ENCODE measurements at places on chromosomes 2 and 18.

- DNase-seq: no peak
Observed at GRCh38 chr2:33510586-33510968, 34.1 kb downstream of the RASGRP3 start.

DNA sequence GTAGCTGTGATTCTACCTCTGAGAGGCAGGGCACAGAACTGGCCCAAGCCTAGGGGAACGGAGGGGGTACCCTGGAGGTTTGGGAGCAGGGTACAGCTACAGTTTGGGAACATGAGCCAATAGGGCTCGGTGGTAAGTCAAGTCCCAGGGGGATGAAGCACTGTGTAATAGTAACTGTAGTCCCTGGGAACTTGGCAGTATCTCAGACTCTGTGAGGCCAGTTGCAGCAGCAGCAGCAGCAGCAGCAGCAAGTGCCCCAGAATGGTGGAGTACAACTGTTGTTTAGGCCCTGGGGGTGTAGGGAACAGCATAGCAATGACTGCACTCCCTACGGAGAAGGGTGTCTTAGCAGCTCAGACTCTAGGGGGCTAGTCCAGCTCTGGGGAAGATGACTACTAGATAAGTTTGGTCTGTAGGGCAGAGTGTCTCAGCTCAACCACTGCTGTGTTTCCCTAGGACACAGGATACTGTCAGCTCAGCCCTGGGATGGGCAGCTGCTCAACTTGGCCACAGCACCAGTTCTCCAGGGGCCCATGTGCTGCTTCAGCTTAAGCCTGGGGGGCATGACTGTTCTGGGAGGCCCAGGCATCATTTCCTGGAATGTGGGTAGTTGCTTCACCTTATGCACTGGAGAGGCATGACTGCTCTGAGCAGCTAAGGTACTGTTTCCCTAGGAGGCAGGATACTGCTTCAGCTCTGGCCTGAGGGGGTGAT, 20.5 kb downstream of the CARF start:
- DNase-seq: peak; percentile 77

- no peak for DNase-seq
Observed at GRCh38 chr18:78981394-78981831, 1.8 kb downstream of the SALL3 start.

GRCh38 chr2:72819501-72819900, 6.3 kb downstream of the EXOC6B start:
- DNase-seq: no peak

DNA sequence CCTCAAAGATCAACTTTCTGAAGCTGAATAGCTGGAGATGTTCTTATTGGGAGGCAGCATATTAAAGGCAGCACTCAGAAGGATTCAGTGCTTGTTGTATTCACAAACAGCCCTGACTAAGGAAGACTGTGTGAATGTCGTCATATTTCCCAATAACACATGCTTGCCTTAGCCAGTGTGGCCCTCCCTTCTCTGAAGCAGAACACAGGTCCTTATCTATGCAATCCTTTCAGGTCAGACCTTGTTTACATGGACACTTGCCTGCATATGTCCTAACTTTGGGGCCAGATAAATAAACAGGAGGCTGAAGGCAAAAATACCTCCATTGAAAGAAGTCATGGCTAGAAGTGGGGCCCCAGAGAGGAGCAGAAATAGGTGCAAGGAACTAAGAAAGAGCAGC, 97.2 kb downstream of the SLC4A3 start:
- peak; percentile 90 for DNase-seq

DNA sequence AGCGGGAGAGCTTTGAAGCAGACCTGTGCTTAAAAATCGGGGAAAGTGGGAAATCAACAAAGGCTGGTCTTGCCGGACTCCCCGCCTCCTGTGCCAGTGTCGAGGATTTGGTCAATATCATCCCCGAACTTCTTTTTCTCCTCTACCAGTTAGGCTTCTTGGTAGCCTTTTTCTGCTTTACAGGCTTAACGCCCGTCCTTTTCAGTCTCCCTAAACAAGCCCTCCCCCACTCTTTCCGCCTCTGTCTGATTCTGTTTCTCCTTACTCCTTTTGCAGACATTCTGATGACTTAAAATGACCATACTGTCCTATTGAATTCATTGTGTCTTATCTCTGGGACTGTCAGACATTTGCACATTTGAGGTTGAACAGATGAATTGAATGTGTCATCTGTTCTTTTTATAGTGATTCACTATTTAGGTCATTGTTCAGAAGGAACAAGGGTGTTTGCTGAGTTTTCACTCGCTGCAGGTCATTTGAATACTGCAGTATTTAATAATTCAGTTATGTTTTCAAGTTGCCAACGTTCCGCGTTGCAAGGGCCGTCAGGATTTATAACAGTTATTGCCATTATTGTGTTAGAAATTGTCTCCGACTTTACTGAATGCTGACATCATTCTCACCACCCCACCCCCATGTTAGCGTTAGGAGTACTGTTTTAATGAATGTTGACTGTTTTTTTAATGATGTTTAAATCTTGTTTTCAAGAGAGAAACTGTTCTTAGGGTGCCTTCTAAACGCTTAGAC, 1.1 kb downstream of the ITGAV start:
- peak; percentile 65 for DNase-seq

GRCh38 chr2:135916207-135916606, 40.0 kb upstream of the MCM6 start:
- DNase-seq: peak; percentile 47

GRCh38 chr2:192128655-192129054, 66.1 kb downstream of the TMEFF2 start:
- no peak for DNase-seq

GRCh38 chr2:236940497-236940896, 145.2 kb upstream of the COPS8 start:
- no peak for DNase-seq

DNA sequence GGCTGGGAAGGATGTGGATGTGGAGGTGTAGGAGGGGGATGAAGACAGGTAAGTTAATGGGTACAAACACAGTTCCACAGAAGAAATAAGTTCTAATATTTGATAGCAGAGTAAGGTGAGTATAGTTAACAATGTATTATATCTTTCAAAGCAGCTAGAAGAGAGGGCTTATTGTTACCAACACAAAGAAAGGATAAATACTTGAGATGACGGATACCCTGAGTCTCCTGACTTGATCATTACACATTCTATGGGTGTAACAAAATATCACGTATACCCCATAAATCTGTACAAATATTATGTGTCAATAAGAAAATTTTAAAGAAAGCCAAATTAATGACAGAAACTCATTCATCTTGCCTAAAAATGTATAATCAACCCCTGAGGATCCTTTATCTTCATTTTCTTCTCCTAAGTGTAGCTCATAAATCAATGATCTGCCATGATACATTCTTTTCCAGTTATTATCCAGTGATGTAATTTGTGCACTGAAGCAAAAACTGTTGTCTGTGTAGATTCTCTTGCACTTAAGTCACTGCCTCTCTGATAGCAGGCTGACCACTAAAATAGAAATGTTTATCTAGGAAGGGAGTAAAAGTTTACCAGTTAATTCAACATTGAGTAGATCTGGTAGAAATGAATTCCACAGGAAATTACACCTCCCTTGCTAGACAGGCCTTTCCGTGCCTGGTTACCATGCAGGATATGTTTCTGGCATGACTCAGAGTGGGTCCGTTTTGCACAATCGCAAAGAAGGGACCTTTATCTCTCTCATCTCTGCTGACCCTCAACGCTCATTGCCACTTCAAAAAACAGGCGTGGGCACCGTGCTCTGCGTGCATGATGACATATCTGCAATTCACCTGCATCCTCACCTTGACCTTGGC, 249.7 kb upstream of the NCKAP5 start:
- peak; percentile 99 for DNase-seq

DNA sequence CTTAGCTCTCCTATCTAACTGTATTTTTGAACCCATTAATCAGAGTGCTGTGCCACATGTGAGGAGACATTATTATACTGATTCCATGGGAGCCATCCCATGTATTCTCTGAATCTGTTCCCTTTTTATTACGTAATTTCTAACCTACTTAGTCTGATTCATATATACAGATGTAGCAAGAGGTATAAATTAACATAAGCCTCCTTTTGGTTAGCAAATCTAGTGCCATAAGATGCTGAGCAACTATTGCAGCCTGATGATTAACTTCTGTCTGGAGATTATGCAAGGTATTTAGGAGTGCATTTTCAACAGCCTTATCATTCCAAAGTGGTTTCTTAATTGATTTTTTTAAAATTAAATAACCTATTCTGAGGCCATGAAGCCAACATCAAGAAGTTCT, 114.1 kb upstream of the MSH2 start:
- peak; percentile 95 for DNase-seq

DNA sequence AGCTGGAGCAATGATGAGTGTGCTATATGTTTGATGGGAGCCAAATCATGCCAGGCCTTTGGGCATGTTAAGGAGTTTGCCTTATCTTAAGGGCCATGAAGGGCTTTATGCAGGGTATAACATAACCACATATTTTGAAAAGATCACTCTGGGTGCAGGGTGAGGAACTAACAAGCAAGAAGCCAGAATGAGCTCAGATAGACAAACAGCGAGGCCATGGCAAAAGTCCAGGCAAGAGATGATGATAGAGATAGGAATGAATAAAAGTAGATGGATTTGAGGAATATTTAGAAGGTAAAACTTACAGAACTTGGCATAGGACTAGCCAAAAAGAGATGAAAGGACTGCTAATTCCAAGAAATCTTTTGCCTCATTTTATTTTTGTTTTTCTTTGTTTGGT, 6.7 kb downstream of the GALNT3 start:
- peak; percentile 31 for DNase-seq

DNA sequence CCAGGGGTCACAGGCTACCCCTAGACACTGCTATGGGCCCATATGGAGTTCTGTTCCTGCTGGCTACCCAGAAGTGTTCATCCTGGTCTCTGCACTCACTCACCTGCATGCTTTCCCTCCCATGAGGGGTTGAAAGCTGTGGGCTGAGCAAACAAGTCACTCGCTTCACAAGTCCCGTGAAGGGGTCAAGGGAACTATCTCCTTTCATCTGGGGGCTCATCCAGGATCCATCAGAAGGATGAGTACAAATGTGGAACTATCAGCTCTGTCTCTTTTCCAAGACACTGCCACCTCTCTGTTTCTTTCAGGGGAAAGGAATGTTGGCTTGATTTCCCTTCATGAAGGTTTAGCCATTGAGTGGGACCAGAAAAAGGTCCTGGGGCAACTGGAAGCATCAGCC, 21.7 kb downstream of the SULT1C4 start:
- peak; percentile 25 for DNase-seq

DNA sequence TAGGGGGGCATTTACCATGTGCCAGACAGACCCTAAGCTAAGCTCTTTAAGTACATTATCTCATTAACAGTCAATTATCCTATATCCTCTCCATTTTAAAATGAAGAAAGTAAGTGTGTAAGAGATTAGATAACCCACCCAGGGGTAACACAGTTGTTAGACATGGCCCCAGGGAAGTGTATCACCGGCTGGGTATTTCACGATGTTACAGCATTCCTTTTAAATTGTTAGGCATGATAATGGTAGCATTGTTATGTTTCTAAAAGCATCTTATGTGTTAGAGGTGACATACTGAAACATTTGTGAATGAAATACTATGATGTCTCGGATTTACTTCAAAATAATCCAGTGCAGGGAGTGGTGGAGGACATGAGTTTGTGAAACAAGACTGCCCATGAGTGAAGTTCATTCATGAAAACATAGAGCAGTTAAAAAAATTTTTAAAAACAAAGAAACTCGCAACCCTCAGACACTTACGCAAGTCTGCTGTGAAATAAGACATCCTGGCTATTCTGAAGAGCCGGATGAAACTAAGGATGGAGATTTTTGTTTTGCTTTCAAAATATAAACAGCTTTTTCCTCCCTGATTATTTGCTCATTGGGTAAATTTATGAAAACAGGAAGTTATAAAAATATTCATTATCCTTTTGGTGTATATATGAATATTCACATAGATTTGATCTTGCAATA, 54.9 kb downstream of the IL1RL2 start:
- peak; percentile 32 for DNase-seq

DNA sequence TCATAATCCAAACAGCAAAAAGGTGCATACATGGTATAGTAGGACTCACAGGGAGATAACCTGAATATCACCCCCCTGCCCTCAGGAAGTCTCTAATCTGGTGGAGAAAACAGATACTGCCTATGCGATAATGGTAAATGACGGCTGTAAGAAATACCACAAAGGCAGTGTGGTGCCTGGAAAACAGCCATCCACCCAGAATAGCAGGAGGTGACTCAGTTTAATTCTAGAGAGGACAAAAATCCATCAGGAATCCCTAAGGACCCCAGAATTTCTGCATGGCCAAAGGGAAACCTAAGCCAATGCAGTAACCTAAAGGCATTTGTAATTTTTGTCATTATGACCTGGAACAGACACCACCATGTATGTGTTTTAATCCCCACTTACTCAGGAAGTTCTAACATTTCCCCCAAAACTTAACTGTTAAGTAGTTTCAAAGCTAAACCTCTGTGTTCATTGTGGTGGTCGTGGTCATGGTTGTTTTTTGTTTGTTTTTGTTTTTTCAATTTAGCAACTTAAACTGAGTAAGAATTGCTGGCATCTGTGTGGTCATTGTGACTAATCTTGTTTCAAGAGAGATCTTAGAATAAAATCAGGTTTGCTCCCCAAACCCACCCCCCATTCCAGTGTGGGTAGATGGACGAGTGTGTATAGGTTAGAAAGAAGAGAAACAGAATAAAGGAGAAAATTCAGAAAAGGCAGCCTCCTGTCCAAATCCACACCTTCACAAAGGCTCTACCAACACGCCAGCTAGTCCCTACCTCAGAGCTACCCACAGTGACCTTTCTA, 121.5 kb upstream of the CDCA7 start:
- DNase-seq: peak; percentile 28

DNA sequence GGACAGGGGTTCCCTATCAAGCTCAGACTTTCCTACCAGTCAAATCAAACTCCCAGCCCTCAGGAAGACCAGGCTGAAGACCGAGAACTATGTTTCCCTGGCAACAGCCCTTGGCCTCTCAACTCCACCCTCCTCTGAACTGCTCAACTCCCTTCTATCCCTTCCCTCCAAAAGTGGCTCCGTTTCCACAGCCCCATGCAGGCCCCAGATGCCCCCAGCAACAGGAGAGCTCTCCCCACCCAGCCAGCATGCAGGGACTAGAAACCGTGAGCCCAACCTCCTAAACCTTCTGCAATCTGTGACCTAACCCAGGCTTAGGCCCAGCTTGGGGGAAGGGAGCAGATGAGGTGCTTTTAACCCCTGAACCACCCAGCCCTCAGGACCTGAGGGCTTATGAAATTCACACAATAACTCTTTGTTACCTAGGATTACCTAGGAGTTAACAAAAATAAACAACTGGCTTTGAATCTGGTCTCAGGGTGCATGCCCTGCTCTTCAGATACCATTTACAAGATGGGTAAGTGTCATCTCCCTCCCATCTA, 87.2 kb downstream of the BCL11A start:
- no peak for DNase-seq

GRCh38 chr2:171966688-171967087, 33.1 kb upstream of the METAP1D start:
- no peak for DNase-seq

- DNase-seq: no peak
Observed at GRCh38 chr2:32342801-32343200, 14.0 kb upstream of the BIRC6 start.

- DNase-seq: peak; percentile 71
Observed at GRCh38 chr2:27724905-27725701, 46.4 kb upstream of the MRPL33 start.

GRCh38 chr2:128250229-128251025, 68.2 kb downstream of the HS6ST1 start:
- no peak for DNase-seq

- DNase-seq: peak; percentile 30
Observed at GRCh38 chr18:55633032-55633431, 45.0 kb upstream of the TCF4 start.

- peak; percentile 85 for DNase-seq
Observed at GRCh38 chr2:230908595-230909191, 16.3 kb downstream of the GPR55 start.

GRCh38 chr18:56089612-56090258, 501.7 kb upstream of the TCF4 start:
- no peak for DNase-seq

GRCh38 chr2:152354069-152354755, 19.2 kb downstream of the FMNL2 start:
- peak; percentile 81 for DNase-seq

Measured in iris pigment epithelial cell (primary cell).